ACHN (cell line): ENCODE measurements at places on chromosomes 4 and X.
A peak's percentile ranks its signal among the peaks of the same experiment; 100 is the strongest.

- peak; percentile 66 for DNase-seq
Observed at GRCh38 chrX:154526901-154527675, 11.1 kb upstream of the FAM3A start.

- DNase-seq: no peak
Observed at GRCh38 chr4:99847362-99847976, 30.8 kb downstream of the DAPP1 start.

DNA sequence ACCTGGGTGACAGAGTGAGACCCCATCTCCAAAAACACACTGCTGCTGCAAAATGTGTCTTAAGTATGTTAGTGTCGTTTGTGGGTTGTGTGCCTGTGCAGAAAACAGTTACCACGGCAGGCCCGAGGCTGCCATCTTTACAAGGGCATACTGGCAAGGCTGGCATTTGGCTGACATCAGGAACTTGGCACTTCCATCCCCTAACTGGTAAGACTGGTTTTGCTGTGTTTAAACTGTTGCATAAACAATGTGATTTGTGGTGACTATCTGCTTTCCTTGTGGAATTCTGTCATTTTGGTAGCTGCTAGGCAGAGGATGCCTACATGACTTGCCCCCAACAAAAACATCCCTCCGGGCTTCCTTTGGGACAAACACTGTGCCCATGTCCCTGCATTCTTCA lies 12.3 kb downstream of the LRP2BP start:
- DNase-seq: no peak

GRCh38 chr4:178293601-178294000 lies 851.4 kb upstream of the AGA start:
- no peak for DNase-seq

DNA sequence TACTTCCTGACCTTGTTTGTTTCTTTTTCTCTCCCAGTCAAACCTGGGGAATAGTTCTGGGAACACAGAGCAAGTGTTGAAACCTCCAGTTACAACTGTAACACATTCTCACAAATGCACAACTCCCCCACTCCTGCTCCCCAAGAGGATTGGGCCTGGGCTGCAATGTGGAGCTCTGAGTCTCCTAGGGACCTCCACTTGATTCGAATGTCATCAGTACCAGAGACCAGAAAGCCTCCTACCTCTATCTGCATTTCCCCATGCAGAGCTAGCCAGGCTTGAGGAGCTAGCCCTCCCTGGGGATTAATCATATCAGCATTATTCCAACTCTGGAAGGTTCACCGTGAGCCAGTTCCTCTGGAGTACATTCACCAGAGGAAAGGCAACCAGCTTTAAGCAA lies 41.7 kb upstream of the CITED1 start:
- no peak for DNase-seq

- DNase-seq: no peak
Observed at GRCh38 chrX:47222751-47223350, 4.4 kb downstream of the CDK16 start.

- no peak for DNase-seq
Observed at GRCh38 chr4:87211249-87211952, 9.0 kb downstream of the KLHL8 start.
